ENCODE measurements at places on chromosomes 12 and 14.

GRCh38 chr14:52998376-52999015 is 47.6 kb upstream of the FERMT2 start:
- peak; percentile 71 for DNase-seq

- DNase-seq: no peak
Observed at GRCh38 chr12:104522985-104523722, 66.4 kb downstream of the CHST11 start.

- no peak for DNase-seq
Observed at GRCh38 chr14:77077040-77077439, 21.0 kb upstream of the CIPC start.

- no peak for DNase-seq
Observed at GRCh38 chr14:71995741-71996140, 63.5 kb downstream of the RGS6 start.

DNA sequence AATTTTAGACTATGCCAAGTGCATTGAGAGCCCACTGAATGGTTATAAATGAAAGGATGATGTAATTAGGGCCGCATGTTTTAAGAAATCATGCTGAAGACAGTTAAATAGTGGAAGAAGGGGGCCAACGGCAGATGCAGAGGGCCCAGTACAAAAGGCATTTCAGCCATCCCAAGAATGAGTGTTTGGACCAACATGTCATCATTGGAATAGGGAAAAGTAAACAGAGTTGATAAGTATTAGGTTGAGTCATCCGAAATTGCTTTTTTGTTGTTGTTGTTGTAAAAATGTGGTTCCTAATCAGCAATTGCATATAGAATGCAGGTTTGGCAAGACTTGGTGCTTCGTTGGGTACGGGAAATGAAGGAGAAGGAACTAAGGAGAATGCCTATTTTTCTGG is 29.5 kb downstream of the BMP4 start:
- DNase-seq: peak; percentile 12

- peak; percentile 48 for DNase-seq
Observed at GRCh38 chr14:38951451-38951850, 151.6 kb downstream of the SEC23A start.

- no peak for DNase-seq
Observed at GRCh38 chr12:84411031-84411430, 501.6 kb downstream of the SLC6A15 start.

- DNase-seq: no peak
Observed at GRCh38 chr14:89418452-89418851, 1.4 kb upstream of the FOXN3 start.

DNA sequence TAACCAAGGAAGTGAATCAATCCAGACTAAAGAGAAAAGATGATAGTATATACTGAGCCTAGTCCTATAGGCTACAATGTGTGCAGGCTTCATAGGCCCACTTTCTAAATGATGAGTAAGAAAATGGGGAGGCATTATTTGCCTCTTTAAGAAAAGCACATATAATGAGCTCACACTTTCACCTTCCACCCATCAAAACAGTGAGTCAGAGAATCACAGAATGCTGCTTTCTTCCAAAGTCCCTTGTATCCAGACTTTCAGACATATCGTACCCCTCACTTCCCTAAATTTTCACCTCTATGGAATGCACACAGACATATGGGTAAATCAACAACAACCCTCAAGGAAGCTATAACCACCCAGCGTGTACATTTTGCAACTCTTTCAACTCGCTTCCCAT is 286.4 kb upstream of the PRKD1 start:
- DNase-seq: no peak

GRCh38 chr12:10075451-10075850 is 23.3 kb downstream of the CLEC1A start:
- no peak for DNase-seq

DNA sequence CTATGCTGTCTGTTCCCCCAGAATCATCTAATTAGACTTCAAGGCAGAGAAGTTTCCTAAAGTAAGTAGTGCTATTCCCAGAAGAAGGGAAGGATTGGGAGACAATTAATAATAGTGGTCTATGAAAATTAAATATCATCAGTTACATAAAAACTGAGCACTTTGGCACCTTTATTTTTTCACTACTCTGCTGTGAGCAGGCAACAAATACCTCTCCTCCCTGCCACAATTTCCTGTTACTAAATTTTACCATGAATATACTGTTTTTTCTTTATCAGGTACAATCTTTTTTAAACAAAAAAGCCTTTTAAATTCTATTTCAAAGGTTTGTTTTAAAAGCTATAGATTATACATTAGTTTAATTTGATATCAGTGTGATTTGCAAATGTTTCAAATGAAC is 29.4 kb upstream of the KRAS start:
- no peak for DNase-seq

GRCh38 chr14:24372701-24373416 is 4.9 kb downstream of the NFATC4 start:
- DNase-seq: no peak

GRCh38 chr14:25121337-25122129 is 71.6 kb upstream of the STXBP6 start:
- DNase-seq: no peak

DNA sequence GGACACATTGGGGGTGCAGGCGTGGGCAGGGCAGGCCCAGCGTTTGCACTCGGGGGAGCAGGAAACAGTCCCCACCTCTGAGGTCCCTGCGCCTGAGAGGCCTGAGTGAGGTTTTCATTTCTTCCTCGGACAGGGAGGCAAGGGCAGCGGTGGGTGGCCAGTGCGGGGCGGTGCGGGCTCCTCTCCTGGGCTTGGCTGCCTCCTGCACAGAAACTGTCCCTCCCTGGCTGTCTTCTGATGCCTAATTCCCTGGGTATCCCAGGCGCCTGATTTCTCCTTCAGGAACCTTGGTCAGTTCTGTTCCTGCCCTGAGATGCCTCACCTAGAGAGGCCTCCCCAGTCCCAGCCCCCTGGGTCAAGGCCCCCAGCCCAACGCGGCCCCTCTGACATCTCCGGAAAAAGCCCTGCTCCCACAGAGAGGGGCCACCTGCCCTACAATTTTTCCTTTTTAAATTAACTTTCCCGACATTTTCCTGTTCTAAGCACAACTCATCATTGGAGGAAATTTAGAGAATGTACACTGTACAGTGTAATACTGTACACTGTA is 260.3 kb downstream of the ADGRD1 start:
- no peak for DNase-seq

GRCh38 chr12:114440270-114441038 is 34.5 kb upstream of the TBX5 start:
- no peak for DNase-seq

- DNase-seq: no peak
Observed at GRCh38 chr14:95535226-95536021, 574 bp downstream of the GLRX5 start.

- DNase-seq: no peak
Observed at GRCh38 chr12:131574395-131574771, 136.5 kb upstream of the SFSWAP start.

DNA sequence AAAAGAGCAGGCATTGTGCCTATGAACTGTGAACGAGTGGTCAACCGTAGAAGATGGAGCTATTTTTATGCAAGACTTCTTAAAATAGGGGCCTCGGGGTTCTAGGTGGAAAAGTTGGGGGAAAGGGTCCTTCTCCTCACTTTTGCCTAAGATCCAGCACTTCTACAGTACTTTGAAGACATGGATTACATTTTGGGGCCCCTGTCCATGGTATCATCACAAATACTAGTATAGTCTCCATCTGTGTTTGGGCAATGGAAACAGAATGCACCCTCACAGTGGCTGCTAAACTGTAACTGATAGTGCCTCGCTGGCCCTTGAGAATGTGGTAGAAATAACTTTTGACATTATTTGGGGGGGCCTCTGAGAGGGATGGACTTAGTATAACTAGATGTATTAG is 5.5 kb upstream of the CCDC184 start:
- no peak for DNase-seq

GRCh38 chr14:62451221-62451620 is 594.0 kb downstream of the KCNH5 start:
- no peak for DNase-seq

DNA sequence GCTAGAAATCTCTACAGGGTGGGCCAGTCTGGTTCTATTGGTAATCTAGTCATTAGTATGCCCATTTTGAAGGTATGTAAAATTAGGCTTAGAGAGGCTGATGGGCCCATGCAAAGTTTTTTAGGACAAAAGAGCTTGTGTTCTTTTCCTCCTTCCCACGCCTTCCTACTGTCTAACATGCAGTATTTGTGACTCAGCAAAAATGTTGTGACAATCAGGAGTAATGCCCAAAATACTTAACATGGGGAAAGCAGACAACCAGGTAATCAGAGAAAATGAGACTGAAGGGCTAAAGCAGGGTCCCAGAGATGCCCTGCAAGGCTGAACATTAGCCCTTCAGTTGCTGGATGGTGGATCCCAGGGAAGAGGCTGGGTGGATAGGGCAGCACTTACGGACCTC is 437.9 kb downstream of the BCL11B start:
- no peak for DNase-seq

- no peak for DNase-seq
Observed at GRCh38 chr12:77835969-77836368, 5.3 kb downstream of the NAV3 start.

GRCh38 chr12:82299319-82300025 is 58.7 kb downstream of the CCDC59 start:
- no peak for DNase-seq

- no peak for DNase-seq
Observed at GRCh38 chr14:59160506-59160905, 28.0 kb upstream of the DAAM1 start.

DNA sequence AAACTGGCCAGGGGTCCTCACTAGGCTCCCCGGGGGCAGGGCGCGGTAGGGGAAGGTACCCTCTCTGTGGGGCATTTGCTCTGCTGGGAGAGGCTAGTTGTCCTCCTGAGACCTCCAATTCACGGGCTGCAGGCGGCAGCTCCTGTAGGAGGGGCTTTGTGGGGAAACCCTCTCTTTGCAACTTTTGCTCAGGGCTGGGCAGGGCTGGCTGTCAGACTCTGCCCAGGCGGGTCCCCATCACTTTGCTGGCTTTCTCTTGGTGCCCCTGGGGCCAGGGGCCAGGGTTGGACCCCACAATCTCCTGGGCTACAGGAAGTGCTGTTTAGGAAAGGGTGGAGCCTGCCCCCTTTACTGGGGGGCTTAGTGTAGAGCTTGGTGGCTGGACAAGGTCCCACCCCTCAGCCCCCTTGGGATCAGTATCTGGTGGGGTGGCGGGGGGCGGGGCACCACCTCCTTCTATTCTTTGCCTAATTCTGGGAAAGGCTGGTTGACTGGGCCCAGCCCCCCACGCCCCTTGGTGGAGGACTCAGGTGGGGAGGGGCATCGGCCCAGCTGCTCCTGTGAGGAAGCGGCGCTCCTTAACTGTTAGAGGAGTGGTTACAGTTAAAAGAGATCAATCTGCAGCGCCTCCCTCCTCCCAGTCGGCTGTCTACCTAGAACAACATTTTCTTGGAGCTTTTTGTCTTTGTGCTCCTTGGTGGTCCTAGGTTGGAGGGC is 918.7 kb downstream of the AACS start:
- no peak for DNase-seq

- DNase-seq: no peak
Observed at GRCh38 chr14:95207475-95208233, 50.3 kb upstream of the DICER1 start.

DNA sequence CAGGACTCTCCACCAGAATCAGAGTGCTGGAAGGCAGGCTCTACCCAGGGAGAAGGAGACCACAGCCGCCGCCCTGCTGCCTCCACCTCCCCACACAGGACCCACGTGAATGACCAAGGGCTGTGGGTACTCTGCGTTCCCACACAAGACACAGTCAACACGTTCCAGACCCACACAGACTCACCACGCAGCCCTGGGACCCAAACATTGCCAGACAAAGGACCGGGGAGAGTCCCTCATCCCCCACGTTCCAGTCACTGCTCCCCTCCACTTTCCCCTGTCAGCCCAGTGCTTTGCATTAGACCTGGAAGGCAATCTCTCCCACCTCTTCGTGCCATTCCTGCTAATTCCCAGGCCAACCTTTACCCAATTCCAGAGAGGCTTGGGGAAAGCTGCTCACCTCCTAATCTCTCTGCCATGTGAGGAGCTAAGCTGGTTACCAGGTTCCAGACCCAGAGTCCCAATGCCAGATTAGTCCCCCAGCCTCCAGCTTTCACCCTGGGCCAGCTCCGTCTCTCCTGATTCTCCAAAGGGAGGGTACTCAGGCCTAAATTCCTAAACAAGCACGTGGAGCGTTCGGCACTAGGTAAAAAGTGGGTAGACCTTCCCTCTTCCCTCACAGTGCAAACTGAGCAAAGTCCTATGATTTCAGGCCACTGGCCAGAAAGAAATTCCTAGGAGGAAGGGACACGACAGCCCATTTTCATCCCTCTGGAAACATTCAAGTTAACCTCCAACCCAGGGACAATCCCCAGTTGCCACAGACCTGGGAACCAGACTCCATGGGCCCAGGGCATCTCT is 4.9 kb downstream of the SLC6A13 start:
- no peak for DNase-seq

DNA sequence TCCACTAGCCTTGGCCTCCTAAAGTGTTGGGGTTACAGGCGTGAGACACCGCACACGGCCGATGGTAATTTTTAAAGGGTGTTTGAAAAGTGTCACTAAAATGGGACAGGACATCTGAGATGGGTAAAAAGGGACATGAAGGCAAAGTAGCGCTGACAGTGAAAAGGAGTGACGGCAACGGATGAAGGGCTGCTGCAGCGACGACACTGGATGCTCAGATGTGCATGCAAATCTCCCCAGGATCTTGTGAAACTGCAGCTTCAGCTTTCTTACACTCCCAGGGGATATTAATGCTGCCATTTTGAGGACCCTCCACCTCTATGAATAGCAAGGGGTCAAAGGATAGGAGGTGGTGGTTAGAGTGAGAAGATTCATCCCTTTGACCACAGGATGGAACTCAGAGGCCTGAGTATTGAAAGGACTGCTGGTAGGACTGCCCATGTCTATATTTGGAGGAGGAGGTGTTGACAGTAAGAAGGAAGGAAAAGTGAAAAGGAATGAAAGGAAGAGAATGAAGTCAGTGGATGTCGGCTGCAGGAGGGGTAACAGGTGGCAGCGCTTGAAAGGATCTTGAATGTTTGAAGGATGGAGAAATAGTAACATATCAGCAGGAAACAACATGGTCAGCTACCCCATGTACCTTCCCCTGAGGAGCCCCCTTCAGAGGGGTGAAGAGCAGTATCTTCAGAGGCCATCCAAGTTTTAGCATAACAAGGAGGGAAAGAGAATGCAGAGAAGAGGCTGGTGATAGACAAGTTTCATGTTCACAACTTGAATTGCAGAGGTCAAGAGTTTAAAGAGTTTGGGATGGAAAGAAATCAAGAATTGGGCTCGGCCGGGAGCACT is 37.1 kb downstream of the CLIP1 start:
- DNase-seq: no peak

DNA sequence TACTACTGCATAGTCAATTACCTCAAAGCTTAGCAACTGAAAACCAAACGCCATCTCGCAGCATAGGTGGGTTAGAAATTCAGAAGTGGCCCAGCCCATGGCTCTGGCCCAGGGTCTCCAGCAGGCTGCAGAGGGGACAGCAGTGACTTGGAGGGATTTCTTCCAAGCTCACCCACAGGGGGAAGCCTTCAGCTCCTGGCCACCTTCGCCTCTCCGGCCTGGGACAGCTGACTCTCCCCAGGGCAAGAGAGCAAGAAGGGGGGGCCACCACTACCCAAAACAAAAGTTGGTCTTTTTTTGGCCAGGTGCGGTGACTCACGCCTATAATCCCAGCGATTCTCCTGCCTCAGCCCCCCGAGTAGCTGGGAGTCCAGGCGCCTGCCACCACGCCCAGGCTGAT is 32.2 kb upstream of the ANKRD9 start:
- DNase-seq: no peak

Measured in GM04503 (cell line).